Activated CD4-positive, alpha-beta T cell treated with anti-CD3 and anti-CD28 coated beads, Interleukin-2, amount 50 U/mL, for 1 hour (primary cell): ENCODE measurements at places on chromosomes 6 and 20.

DNA sequence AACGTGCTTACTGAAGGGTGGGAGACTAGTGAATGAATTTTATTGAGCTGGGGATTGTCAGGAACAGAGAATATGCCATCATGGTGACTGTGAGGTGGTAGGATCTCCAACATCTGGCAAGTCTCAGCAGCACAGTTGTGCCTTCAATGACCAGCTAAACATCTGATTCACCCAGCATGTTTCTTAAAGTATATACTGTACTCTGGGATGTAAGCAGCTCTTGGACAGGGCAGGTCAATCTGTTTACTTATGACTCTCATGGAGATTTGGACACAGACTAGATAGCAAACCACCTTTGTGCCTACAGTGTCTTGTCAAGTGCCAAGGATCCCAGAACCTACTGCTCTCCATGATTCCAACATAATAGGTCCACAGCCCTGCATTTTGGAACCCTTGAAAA, 801.0 kb upstream of the CITED2 start:
- DNase-seq, result no peak

- no peak for DNase-seq
Measured at GRCh38 chr20:20501128-20501527, 133.2 kb downstream of the INSM1 start.

DNA sequence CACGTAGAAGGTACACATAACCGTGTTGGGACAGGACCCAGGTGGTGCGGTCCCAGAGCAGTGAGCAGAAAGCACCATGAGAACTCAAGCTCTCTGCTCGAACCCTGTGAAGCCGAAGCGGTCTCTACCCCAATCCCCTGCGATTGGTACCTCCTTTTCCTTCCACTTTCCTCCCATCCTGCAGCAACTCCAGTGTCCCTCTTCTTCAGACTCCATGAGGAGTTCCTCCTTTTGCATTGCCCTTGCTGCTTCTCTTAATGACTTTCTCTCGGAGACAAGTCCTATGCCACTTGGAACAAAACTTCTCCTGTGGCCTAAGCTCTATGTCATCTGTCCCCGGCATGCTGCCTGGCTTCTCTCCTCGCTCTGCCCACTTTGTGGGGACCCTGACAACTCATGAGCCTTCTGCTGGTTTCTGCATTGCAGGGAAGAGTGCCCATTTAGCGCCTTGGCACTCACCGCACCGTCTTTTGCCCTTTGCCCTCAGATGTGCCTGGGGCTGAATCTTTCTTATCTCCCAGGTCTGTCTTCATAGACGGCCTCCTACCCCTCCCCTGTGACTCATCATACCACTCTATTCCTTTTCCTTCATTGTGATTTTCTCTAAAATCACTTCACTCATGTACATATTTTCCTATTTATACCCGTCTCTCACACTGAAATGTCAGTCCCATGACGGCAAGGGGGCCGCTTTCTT, 9.2 kb upstream of the ZNF831 start:
- DNase-seq, result no peak

GRCh38 chr20:23085436-23086055, 578 bp downstream of the CD93 start:
- DNase-seq, result no peak

DNA sequence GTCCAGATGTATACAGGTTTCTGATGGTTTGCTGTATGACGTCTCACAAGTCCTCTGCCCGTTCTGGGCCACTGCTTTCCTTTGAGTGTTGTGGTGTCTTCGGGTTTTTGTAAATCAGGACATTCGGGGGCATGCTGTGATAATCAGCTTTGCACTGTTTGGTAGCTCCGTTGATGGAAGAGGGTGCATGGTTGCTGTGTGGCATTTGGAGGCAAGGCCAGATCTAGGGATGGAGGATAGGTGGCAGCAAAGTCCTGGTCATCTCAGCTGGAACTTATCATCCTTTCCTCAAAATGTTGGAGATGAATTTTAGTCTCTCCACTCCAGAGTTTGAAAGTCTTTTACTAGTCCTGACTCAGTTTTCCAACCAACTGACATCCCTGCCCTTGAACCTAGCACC, 91.0 kb downstream of the SCP2D1 start:
- no peak for DNase-seq

DNA sequence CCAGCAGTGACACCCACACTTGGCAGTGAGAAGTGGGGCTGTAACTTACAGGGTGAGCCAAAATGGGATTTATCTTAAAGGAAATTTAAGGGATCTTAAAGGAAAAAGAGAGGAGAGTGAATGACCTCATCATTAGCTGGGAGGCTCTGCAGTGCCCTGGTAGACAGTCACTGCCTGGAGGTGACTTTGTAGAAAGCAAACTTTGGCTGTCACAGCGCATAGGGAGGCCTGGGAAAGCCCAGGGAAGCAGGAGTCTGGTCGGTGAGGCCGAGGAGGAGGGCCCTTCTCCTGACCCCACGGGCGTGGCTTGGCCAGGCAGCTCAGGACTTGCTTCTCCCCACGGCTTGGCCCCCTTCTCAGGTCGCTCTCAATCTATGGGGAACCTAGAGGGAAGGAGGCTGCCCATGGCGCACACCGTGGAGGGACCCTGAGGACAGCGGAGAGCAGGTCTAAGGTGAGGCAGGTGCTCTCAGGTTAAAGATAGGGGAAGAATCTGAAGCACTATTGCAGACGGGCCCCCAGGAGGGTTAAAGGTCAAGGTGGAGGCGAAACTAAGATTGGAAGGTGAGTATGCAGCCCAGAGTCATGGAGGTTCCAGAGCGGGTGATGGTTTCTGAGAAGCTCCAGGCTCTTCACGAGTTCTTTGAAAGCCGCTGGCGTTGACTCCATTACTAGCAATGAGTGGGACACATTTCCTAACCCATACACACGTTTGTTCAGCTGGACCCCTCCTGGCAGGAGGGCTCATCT, 15.6 kb upstream of the RIPK1 start:
- no peak for DNase-seq

DNA sequence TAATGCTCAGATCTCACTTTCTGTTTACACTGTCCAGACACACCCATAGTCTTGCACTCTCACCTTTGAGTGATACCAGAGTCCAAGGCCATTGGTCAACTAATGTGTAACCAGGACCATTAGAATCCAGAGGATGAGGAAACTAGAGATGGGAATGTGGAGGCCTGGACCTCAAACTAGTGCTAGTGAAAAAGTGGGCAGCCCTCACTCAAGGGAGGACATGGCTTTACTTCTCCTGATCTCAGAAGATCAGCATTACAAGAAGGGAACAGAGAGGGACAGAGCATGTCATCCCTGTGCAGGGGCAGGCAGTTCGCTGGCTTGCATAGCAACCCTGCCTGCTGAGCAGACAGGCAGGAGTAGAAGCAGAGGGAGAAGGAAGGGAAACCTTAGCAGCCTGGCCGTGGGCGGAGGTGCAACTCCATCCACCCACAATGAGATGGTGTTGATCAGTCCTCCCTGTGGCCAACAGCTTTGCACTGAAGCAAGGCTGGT, 22.6 kb upstream of the XRN2 start:
- no peak for DNase-seq

DNA sequence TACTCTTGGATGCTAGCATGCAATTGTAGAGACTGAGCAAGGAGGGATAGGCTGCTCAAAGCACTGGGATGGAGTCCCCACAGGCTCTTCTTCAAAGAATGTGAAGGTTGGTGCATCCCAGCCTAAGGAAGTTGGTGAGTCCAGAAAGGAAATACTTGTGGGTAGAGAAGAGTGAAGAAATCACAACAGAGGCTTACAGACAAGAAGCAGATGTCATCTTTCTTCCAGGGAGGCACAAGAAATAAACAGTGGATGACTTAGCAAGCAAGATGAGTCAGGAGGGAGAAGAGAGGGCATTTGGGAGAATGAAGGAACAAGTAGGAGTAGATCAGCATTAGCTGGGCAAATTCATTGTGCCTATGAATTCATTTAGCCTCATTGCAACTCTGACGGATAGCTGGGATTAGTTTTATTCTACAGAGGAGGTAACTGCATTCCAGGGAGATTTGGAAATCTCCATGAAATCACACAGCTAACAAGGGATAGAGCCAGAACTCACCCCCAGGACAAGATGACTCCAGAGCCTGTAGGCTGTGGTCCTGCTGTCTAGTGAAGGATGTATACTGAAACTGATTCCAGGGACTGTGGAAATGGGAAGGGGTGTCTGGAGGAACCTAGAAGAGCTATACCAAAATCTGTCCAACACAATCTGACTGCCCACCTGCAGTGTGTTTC, 125.8 kb upstream of the SPTLC3 start:
- DNase-seq, result no peak

DNA sequence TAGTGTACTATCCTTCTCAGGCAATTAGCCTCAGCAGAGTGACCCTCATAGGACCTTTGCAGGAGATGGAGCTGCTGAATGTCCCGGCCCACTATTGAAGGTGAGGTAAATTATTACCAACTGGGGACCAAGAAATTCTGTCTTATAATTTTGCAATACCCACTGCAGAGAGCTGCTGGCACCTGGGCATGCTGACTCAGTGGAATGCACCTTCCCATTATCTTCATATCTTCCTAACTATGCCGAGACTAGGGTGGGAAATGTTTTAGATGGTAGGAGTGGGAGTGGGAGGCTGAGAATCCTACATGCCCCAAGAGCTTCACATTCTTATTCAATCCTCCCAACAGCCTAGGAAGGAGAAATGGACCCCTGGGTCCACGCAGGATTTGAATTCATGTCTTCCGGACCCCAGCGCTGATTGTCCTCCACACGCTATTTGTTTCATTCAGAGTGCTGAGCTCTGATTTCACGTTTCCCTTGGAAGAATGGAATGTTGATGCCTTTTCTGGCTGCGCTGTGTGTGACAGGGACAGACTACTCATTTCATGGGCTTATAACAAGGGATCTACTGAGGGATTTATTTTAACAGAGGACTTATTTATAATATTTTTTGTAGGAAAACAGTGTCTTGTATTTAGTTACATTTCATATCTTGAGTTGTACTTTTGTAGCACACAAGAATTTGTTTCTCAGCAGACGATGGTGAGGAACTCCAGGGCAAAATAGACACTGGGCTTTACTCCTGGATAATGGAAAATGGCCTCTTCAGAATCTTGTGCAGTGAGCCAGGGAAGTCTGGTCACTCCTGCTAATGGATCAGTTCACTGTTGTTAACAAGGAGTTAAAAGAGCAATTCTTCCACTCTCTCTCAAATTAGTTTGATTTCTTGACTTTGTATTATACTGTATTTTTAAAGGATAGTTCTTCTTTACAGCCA, 66.4 kb downstream of the FYN start:
- DNase-seq, result no peak

DNA sequence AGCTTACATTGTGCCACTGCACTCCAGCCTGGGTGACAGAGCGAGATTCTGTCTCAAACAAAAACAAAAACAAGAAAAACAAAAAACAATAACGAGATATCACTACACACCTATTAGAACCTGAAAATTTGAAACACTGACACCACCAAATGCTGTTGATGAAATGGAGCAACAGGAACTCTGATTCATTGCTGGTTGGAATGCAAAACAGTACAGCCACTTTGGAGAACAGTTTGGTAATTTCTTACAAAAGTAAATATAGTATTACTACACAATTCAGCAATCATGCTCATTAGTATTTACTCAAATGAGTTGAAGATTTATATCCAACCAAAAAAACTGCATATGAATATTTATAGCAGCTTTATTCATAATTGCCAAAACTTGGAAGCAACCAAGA, 135.8 kb upstream of the AKIRIN2 start:
- no peak for DNase-seq

DNA sequence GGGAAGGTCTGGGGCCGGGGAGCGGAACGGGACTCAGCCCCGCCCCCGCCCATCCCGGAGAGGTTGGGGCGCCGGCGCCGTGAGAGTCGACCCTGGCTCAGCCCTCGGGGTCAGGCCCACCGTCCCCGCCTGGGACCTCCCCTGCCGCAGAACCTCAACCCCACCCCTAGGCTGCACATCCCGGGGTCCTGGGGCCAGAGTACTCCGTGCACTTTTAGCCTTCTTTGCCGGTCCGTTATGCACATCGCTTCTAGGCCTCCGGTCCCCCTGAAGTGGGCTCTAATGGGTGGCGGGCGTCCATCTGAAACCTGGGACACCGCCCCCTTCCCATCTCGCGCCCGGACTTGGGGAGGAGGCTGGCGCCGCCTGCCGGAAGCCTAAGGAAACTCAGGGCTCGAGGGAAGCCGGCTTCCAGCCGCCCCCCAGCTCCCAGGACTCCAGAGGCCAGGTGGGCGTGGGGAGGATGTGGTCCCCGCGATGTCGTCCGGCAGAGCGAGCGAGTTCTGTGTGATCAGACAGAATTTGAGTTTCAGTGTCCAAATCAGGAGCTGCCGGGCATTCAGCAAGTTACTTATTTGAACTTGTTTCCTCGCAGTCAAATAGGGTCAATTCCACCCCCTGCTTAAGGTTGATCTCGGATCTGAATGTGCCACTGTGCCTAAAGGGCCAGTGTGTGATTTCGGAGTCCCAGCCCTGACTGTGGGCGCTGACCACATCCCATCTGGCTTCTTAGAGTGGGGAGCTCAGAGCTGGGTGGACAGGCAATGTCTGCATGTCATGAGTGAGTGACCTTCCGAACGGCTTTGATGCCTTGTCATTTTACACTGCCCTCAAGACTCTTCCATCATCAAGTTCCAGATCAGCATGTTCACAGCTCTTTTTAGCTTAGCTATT, 47.6 kb downstream of the CPXM1 start:
- peak; percentile 44 for DNase-seq

DNA sequence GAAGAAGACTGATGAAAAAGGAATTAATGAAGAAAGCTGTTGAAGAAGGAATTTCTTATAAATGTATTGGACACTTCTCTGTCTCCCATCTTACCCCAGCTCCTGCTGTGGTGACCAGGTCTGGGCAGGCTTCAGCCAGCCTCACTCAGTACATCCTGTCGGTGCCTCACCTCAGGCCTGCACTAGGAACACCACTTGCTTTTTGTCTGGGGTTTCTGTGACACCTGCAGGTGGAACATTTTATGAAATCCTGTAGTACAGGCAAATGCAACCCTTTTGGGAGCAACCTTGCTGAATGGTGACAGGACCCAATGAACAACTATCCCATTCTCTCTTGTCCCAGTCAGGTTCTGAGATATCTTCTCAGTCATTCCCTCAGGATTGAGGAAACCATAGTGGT, 129.7 kb downstream of the PRDM13 start:
- DNase-seq, result no peak

- DNase-seq, result no peak
Measured at GRCh38 chr6:105769987-105770386, 316.1 kb upstream of the PRDM1 start.

- DNase-seq, result peak; percentile 63
Measured at GRCh38 chr6:5302995-5303622, 41.8 kb downstream of the FARS2 start.

DNA sequence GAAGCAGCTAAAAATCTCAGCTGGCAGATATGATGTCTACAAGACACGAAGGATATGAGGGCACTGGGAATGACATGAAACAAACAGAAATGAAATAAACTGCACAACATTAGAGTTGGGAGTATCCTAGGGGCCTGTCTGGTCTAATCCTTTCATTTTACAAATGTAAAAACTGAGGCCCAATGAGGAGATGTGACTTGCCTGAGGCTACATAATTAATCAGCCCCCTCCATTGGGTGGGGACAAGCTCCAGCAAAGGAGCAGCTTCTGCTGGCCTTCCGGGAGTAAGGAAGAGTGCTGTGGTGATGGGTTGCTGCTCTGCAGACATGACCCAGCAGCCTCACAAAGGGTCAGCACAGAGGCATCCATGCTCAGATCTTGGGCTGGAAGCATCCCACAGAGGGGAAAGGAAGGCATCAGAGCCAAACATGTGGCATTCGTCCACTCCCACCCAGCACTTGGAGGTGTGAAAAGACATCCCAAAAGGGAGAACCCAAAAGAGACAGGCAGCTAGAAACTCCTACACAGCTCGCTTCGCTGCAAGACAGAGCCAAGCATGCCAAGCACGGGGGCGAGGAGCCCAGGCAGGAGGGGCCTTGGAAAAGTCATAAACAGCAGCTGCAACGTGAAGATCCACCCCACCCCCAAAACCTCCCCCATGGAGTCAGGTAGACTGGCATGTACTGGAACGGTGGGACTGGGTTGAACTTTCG, 183.7 kb downstream of the UNC5CL start:
- no peak for DNase-seq
